Stimulated activated CD4-positive, alpha-beta T cell treated with anti-CD3 and anti-CD28 coated beads, Interleukin-1b, Interleukin-23, amount 100 ng/mL, for 48 hours (primary cell): ENCODE measurements at places on chromosomes 5 and 9.

- no peak for DNase-seq
Measured at GRCh38 chr5:130333089-130333488, 428.8 kb downstream of the CHSY3 start.

DNA sequence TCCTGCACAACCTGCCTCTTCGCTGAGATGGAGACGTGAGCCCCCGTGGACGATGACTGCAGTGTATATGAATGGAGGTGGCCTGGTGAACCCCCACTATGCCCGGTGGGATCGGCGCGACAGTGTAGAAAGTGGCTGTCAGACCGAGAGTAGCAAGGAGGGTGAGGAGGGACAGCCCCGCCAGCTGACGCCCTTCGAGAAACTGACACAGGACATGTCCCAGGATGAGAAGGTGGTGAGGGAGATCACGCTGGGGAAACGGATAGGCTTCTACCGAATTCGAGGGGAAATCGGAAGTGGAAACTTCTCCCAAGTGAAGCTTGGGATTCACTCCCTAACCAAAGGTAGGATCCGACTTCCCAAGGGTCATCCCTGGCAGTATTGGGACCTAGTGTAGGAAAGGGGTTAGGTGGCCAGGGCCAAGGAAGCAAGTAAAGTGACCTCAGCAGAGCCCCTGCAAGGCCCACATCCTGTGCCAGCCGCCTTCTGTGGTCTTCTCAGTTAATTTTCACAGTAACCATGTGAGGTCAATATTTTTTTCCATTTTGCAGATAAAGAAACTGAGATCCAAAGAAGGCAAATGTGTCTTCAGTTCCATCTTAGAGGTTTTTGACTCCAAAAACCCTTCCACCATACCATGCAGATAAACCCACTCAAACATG, 53.8 kb downstream of the NIM1K start:
- DNase-seq, result no peak

DNA sequence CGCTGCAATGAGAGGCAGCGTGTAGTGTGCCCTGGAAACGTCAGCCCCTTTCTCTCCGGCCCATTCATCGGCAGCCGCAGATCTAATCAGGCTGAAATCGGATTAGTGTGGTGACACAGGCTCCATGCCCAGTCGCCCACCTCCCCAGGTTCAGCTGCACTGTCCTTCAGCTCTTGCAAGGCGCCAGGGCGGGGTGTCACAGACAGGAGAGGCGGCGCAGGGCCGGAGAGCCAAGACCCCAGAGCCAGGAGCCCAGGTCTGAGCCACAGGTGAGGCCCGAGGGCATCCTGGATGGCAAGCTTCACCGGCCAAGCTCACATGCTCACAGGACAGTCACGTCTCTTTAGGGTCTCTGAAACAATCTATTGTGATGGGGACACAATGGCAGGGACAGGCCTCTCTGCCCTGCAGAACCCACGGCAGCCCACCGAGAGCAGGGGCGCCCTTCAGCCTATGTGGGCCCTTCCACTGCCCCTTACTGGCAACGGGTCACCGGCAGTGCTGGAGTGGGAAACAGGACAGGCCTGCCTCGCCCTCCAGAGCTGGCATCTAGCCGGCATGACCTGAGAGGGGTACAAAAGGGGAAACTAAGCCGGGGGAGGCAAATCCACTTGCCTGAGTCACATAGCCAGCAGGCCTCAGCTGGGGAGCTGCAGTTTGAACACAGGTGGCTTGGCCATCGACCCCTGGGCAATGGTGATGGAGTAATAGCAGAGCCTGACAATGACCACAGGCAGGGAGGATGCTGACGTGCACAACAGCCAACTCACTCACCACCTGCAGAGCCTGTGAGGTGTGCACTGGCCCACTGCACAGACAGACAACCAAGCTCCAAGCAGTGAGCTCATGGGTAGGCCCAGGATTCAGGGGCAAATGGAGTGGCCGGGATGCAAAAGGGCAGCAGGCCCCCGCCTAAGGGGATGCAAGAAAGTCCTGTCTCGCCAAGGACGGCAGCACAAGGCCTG, 48.1 kb downstream of the VAV2 start:
- DNase-seq, result no peak

GRCh38 chr9:124770359-124771020, 621 bp downstream of the NR6A1 start:
- DNase-seq, result peak; percentile 23

- DNase-seq, result no peak
Measured at GRCh38 chr5:135715267-135716055, 119.0 kb upstream of the SLC25A48 start.

- DNase-seq, result no peak
Measured at GRCh38 chr9:14097666-14098415, 216.1 kb downstream of the NFIB start.

DNA sequence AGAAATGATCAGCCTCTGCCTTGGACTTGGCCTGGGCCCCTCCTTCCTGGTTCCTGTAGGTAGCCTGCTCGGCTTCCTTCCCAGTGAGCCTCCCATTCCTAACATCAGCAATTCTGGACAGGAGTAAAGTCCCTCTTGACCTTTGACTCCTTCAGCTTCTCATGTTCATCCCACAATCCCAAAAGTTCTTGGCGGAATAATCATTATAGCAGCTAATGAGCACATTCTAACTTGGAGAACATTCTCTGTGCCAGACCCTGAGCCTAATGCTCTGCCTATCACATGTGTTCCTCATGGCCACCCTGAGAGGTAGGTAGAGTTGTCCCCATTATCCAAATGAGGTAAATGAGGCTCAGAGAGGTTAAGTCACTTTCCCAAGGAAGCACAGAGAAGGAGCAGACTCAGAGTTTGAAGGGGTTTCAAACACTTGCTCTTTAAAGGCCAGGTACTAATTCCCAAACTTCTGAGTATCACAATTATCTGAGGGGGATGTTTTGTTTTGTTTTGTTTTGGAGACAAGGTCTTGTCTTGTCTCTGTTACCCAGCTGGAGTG, 21.2 kb downstream of the SWI5 start:
- DNase-seq, result no peak

DNA sequence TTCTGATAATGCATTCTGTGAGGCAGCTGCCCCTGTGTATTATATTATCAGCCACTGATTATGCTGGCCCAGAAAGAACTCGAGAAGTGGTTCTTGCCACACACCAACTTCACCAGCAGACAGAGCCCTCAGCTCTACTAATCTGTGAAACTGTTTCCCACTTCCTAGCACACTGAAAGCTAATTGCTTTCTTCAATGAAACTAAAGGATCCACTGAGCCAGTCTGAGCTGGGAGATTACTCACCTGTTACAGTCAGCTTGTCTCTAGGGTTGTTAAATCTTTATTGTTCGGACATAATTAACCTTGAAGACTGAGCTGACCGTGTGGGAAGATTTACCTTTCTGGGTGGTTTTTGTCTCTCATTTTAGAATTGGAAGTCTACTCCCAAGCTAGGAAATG, 263.2 kb downstream of the KCTD16 start:
- no peak for DNase-seq

DNA sequence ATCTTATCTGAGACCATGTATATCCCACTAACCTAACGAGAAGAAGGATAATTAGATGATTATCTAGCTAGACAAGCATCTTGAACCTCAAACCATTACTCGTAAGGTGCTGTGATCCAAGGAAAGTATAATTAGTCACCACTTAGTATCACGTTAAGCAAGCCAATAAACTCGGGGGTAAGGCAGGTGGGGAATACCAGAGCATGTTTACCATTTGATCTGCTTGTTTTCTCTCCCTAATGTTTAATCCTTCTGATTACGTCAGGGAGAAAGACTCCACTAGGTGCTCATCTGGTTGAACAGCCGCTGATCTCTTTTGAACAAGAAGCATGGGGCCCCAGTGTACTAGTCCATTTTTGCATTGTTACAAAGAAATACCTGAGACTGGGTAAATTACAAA, 69.9 kb upstream of the SLC1A1 start:
- no peak for DNase-seq
